Activated naive CD8-positive, alpha-beta T cell treated with anti-CD3 and anti-CD28 coated beads, Interleukin-2, amount 50 U/mL, for 16 hours (primary cell): ENCODE measurements at places on chromosomes 4 and X.

GRCh38 chrX:3440981-3441380 is 94.5 kb upstream of the MXRA5 start:
- DNase-seq, result no peak

- no peak for DNase-seq
Measured at GRCh38 chr4:155688211-155688610, 21.6 kb downstream of the GUCY1A1 start.

- DNase-seq, result no peak
Measured at GRCh38 chr4:163976588-163976987, 482.1 kb downstream of the TMA16 start.

DNA sequence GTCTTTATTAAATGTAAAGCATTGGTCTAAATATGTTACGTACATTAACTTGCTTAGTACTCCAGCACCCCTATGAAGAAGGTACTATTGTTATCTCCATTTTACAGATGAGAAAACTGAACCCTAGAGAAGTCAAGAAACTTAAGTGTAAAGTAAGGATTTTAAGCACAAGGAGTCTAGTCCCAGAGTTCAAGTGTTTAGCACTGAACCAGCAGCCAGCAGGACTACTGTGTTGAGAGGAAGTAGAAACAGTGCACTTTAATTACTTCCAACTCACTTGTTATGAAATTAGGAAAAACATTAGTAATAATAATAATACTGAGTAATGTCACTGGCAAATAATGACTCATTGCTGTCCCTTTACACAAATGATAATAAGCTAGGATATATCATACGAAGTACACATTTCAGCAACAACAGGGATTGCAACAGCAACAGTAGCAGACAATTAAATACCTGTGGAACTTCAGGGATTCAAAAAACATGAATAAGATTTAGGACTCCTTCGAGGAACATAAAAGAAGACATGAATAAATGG is 548.1 kb upstream of the HS3ST1 start:
- DNase-seq, result no peak

DNA sequence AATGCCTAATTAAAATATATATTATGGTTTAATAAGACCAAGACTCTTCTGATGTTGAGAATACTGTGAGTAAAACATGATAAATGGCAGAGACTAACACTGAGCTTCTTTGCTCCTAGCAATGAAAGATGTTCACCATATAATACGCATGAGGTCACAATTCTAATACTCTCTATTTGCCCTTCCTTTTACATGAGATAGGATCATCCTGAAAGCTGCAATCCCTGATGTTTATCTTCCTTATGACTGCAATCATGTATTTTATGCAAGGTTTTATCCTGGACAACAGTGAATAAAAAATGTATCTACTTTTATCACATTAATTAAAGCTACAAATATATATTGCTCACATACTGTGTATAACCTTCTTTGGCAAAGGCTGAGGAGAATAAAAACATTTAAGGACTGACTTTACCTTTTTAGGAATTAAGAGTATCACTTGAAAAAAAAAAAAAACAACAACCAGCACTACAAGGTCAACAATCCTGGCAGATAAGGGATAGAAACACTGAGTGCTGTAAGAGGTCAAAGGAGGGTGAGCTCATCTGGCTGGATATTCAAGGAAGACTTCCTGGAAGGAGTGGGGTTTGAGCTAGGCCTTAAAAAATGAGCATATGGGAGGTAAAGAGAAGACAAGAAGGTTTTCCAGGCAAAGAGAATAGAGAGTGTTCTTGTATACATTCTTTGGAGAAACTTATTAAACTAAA is 99.9 kb downstream of the AREG start:
- DNase-seq, result no peak

DNA sequence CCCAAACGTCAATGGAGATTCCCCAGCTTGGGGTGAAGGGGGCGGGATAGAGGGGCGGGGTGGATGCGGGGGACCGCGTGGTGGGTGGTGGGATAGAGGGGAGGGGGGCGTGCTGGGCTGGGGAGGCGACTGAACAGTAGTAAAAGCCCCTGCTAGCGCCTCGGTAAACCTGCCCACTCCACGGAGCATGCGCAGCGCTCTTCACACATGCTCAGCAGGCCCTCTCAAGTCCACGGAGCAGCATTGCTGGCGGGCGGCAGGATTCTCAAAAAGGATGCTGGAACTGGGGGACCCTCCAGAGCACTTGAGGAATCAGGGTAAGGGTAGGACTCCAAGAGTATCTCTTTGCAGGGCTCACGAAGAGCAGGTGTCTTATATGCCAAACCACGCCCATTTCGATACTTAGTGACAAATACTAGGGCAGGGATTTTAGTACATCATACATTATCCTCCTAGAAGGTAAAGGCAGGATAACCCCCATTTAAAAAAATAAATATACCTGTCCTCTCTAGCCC is 378 bp upstream of the RPS6KA6 start:
- no peak for DNase-seq

DNA sequence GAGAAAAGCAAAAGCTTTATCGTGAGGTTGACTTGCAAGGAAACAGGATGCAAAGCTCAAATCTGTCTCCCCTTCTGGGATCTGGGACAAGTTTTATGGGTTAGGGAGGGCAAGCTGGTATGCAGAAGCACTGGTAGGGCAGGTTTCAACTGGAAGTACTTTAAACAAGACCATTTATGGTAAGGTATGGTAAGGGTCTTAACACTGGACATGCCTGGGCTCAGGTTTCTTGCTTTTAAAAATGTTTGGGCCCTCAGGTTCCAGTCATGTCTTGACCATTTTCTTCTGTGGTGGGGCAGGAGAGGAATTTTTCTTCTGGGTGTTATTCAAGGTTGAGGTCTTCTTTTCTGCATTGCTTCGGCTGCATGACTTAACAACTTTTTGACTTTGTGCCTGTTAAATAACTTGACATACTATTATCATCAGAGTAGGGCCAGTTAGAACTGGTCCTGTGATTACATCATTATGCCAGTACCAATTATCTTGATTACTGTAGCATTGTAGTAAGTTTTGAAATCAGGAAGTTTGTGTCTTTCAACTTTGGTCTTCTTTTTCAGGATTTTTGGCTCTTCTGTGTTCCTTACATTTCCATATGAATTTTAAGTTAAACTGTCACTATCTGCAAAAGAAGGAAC is 33.7 kb downstream of the CD38 start:
- no peak for DNase-seq

DNA sequence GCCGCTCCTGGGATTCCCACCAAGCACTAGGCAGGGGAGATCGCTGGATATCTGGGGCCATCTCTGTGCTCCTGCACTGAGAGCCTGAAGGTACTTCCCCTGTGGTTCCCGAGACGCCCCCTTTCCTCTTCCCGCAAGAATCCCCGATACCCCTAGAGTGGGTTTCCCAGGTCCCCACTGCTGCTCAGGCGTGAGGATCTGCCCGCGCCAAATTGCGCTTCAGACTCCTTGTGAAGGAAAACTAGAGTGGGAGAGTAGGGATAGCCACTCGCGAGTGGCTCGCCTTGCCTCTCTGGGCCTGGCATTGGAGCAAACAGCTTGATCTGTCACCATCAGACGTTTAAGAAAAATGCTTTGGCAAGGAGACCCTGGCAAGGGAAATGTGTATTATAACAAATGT is 1.5 kb downstream of the IL1RAPL2 start:
- DNase-seq, result no peak

- no peak for DNase-seq
Measured at GRCh38 chr4:87943660-87944149, 31.8 kb upstream of the SPP1 start.

DNA sequence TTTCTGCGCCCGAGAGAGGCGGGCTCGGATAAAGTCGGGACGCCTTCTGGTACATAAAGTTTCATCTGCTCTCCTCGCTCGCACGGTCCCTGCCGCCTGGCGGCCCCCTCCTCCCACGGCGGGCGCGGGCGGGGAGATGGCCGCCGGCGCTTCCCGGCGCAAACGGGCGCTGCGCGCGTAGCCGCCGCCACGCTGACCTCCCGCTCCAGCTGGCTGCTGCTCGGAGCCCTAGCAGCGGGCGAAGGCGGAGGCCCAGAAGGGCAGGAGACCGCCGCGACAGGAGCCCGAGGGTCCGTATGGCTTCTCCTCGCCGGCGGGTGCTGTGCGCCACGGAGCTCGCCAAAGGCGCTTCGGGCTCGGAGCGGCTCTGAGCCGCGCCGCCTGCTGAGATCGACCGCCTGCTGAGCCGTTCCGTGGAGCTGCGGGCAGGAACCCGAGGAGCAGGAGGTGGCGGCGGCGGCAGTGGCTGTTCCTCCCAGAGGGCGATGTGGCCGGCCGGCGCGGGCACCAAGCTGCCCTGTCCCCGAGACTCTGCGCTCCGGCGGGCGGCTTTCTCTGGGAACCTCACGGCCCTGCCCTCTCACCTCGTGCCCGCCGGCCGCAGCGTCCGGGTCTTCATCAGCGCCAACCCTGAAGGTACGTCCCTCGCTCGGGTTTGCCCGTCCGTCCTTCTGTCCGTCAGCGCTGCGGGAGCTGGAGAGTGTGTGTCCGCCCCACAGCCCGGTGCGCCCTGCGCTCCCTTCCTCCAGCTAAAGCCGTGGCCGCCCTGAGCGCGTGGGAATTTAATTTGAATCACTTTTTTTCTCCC is at the start of gene NWD2:
Gene NWD2 (plus strand): TSS at position 161 of the 808 bp plus-strand sequence. CDS start 325 bp downstream, at position 486.
- no peak for DNase-seq

DNA sequence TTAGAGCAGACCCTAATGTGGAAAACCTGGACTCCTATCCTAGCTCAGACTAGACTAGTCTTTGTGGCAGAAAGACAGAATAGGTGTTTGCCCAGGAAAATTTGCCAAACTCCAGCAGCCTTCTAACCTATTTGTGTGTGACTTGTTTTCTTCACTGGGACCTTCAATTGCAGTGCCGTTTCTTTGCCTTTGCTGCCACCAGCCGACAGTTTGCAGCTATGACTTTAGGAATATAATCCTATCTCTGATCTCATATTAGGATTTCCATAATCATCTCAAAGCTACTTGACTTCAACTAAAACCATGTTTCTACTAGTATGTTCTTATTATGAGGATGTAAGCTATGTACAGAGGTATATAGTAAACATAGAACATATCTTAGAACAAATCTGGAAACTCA is 60.2 kb upstream of the PGAM4 start:
- no peak for DNase-seq

DNA sequence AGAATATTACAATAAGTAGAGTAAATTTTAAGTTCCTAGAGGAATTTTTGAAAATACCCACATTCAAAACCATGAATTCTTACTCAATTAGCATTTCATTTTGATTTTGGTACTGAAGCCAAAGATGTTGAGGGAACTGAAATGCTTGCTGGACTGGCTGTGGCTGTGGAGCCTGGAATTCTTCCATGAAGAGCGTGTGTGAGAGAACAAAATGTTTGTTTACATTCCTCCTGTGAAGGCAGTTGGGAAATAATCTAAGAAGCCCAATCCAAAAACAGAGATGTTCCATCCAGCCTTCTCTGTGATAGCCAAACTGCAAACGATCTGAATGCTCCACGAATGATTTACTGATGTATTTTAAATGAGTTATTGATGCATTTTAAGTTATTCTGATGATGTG is 3.8 kb upstream of the ADH1B start:
- no peak for DNase-seq

DNA sequence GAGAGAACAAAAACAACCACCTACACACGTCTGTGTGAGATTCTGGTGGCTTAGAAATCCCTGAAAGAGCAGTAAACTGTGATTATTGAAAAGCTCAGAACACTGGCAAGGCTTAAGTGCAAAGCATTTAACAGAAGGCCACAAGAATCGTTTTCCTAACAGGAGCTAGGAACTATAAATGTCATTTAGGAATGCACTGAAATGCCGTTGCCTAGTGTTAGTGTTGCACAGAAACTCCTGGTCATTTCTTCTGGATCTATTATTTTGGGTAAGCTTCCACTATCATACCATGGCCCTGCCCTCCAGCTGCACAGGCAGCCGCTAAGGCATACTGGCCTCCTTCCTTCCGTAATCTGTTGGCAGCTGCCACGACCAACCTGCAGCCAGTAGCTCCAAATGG is 923.2 kb downstream of the NLGN4X start:
- DNase-seq, result no peak

DNA sequence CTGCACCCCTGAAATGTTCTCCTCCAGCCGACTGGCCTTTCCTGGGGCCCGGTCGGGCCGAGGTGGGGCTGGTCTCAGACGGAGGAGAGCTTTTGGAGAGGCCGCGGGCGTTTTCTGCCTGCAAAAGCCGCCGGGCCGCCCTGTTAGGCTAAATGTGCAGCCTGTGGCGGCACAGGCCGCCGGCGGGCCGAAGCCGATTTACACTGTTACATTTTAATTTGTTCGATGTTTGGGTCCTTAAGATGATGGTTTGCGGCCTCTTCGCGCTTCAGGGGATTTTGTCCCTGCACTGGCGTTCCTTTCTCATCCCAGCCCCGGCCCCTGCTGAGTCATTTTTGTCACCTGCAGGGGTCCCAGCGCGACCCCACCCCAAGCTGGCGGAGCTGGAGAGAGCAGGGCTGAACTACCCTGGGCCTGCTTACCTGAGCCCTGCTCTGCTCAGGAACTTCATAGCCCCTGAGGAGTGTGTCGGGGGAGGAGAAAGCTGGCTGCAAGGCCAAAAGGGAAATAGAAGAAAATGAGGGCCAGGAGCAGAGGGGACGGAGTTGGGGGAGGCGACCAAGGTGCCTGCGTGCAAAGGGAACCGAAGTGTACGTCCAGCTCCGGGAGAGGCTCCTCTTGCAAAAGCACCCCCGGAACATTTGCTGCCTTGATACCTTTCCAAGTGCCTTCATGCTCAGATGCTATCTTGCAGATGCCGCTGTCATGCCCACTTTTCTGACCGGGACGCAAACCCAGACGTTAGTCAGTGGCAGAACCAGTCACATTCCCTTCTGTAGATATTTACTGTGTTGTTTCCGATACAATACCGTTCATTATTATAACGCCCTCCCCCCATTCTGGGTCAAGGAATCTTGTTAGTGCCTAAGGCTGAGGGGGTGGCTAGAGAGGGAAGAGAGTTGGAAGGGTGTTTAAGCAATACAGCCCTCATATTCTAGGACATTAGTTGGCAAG is 977 bp upstream of the RBBP7 start:
- DNase-seq, result no peak

DNA sequence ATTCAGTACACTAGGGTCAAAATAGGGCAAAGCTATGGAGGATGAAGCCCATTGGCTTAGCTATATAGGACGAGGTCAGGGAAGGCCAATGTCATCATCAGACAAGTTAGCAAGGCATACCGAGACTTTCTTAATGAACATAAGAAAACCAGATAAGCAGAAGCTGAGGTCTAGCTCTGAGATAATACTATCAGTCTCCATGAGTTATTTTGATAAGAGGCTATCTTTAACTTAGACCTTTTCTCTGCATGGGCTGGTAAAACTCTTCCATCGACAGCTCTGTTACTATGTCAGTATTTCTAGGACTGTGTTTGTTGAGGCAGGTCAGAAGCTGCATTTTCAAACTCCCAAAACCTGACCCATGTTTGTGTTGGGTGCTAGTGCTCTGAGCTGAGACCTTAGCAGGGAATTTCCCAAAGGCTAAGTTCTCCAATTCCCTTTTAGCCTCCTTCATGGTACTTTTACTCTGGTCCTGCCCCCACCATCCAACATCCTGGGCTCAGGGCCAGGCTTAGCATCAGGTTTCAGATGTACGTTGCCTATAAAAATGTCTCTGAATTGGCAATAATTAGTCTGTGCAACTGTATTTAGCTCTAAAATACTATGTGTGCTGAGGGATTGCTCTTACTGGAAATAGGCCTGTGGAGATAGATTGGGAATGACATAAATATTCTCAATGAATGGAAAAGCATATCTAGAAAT is 29.3 kb upstream of the LRAT start:
- DNase-seq, result no peak
